ENCODE measurements at places on chromosomes 2 and 18. TPM values are rescaled to one million over a fixed set of nuclear protein-coding genes. Genes with fewer than 3 reads are reported as not detected.

DNA sequence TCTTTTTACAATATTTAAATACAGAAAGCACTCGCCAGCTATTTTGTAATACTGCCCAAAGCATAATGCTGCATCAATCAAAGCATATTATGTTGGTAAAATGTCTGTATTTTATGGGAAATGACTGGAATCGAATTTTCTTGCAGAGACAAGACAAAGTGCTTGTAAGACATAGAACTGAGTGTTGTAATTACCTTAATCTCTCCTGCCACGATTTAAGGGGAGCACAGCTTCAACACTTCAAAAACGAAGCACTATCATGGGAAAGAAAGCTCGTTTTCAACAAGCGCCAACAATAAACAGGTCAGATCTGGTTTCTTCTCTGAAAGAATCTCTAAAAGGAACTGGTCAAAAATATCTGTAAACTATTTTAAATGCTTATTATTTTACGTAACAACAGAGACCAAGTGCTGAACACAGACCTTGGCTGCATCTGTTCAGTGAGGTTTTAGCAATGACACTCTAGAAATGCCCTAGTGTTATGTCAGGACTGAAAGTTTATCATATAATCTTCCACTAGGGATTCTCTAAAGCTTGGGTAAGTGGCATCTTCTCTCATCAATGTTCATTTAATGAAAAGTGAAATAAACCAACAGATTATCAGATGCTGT, 19.0 kb downstream of the RND3 start:
- no peak for DNase-seq

- DNase-seq, result no peak
These were observed 134.1 kb upstream of the EPAS1 start for GRCh38 chr2:46163098-46163430.

DNA sequence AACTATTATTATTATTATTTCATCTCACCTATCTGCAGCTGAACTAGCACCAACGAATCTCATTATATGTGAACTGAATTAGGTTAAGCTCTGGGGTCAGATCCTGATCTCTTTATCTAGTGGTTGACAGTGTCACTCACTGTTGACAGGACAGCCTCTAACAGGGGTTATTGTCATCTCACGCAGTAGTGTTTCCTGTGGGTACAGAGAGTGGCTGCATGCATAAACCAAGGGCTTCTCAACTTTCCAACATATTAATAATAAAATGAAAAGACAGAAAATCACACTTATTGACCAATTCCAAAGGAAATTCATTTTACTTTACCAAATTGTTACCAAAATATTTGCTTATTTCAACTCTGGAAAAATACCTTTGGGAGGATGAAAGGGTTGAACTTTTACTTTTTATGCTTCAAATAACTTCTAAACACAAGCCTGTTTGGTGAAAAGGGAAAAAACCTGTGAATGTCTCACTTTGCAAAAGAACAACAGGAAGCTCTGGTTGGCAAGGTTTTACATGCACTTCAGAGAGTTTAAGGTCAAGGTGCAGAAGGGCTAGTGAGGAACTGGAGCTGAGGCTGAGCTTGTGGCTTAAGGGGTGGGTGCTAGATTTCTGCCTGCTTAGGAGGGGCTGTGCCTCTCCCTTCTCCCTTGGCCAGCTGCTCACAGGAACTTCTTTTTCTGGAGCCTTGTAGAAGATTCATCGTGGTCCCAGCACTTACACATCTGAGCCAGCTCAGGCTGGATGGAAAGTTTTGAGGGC, 72.6 kb downstream of the CTAGE1 start:
- no peak for DNase-seq

- DNase-seq, result no peak
These were observed 20.7 kb downstream of the USP34 start for GRCh38 chr2:61450144-61450543.

GRCh38 chr2:9187620-9188214, 18.9 kb upstream of the ASAP2 start:
- DNase-seq, result no peak

- no peak for DNase-seq
These were observed 83.2 kb upstream of the RND3 start for GRCh38 chr2:150570712-150571111.

DNA sequence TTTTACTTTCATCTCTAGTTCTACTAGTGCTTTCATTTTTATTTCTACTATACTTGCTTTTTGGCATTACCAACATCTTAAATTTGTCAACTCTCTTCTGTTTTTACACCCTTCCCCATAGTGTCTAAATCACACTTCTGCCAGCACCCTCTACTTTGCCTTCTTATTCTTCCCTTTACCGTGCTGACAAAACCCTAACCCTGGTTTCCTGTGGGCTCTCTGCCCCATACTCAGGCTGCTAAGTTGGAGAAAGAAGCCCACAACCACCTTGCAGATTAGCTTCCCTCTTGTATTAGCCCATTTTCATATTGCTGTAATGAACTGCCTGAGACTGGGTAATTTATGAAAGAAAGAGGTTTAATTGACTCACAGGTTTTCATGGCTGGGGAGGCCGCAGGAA, 24.8 kb downstream of the GIGYF2 start:
- no peak for DNase-seq

GRCh38 chr2:179595284-179595683, 266.1 kb downstream of the ZNF385B start:
- DNase-seq, result no peak

CYRIA gene
- total RNA-seq, result 227 TPM

GRCh38 chr2:182597570-182598295, 118.3 kb upstream of the DNAJC10 start:
- no peak for DNase-seq

DNA sequence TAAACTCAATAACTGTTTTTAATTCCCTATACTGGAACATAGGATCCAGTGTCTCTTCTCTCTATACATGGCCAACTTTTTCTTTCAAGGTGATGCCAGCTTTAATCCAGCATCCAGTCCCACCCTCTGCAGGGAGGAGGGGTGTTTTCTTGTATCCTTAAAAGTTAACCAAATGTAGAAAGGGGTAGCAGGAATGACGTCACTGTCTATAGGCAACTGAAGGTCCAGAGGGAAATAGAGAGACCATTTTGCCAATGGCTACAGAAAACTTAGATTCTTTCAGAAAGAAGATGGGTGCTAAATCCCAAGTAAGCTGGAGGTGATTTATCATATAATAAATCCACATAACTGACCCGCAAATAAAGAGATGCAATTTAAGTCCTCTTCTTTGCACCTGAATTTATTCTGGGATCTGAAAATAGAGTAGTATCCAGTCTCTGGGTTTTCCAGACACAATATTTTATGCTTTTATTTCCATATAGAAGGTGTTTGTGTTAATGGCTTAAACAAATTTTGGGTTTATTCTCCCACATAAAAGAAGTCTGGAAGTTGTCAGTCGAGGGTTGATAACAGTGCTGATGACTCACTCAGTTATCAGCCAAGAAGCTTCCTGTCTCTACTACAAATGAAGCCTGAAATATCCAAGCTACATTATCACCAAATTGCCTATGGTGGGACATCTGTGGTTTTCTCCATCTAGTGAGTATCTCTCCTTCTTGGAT, 5.7 kb upstream of the DNER start:
- no peak for DNase-seq

- DNase-seq, result no peak
These were observed 68.1 kb upstream of the PELI1 start for GRCh38 chr2:64212346-64212745.

NEURL3 gene
- not detected for total RNA-seq

DNA sequence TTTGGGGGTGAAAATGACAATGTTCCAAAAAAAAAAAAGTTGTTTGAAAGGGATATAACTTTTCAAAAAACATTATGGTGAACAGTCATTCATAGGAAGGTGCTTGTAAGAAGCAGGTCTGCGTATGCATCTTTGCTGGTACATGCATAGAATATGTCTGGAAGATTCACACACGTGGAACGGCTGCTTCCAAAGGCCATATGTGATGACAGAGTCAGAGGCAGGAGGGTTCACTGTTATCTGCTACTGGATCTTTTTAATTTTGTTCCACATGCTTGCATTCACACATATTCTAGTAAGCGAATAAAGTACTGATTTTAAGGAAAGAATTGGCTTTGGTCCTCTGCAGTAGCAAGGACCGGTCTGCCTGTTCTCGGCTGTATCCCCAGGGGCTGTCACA, 193.4 kb downstream of the SMAD7 start:
- no peak for DNase-seq

- no peak for DNase-seq
These were observed 804.5 kb downstream of the TDRD15 start for GRCh38 chr2:21928292-21928691.

- no peak for DNase-seq
These were observed 23.1 kb upstream of the RBMS1 start for GRCh38 chr2:160516547-160517365.

- DNase-seq, result no peak
These were observed 3.7 kb downstream of the TMSB10 start for GRCh38 chr2:84908948-84909713.

ABCB11 gene
- total RNA-seq, result under 0.01 TPM

ALPG gene
- total RNA-seq, result not detected

IL1RL1 gene
- not detected for total RNA-seq

AQP12A gene
- not detected for total RNA-seq

RPRM gene
- total RNA-seq, result 154 TPM

All from frontal cortex (tissue), 4 donors.